ENCODE measurements at places on chromosomes 4 and X. TPM values are rescaled to one million over a fixed set of nuclear protein-coding genes. Genes with fewer than 3 reads are reported as not detected.

DNA sequence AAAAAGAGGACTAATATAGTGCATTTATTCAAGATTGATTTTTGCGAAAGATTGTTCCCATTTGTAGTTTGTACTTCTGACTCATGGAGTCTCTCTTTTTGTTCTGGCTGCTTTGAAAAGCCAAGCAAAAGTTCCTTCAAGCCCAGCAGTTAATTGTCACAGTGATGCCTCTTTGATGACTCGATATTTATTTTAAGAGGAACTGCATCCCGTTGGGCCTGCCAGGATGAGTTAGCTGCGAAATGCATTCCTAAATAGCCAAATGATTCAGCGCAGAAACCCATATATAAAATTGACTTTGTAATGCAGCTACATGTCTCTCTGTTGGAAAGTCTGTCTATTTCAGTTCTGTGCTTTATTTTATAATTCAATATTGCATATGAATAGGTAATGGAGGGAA lies 295.1 kb downstream of the GBA3 start:
- no peak for DNase-seq

GRCh38 chr4:188262464-188262863 lies 123.2 kb downstream of the TRIML1 start:
- no peak for DNase-seq

- DNase-seq, result peak; percentile 59
Observed at GRCh38 chr4:177555007-177555574, 112.9 kb upstream of the AGA start.

DNA sequence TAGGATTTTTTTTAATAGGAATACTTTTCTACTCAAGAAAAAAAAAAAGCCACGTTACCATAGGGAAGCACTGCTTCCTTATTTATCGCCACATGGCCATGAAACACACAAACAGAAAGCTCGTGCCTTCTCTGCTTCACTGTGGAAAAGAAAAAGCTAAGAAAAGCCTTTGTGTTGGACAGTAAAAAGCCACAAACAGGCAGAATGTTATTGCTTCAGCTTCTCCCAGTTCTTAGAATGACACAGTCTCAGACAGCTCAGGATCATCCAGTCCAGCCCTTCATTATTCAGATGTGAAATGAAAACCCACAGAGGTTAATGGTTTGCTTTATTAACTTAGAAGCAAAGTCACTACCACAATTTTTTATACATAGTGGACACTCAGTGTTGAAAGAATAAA lies 181.6 kb upstream of the NOCT start:
- DNase-seq, result no peak

Gene CT45A3
- total RNA-seq, result not detected

Gene SLITRK4
- total RNA-seq, result not detected

Gene MAGED2
- 35.4 TPM for total RNA-seq

Gene GABRG1
- not detected for total RNA-seq

All from HT-29 (cell line).